ENCODE measurements at places on chromosomes 3 and 15. TPM values are rescaled to one million over a fixed set of nuclear protein-coding genes. Genes with fewer than 3 reads are reported as not detected.

Gene RASGRP1
- under 0.01 TPM for total RNA-seq

Gene GOLGA6B
- not detected for total RNA-seq

Gene KLHL40
- total RNA-seq = not detected

Gene DNASE1L3
- not detected for total RNA-seq

Gene ADAMTS17
- total RNA-seq = 0.17 TPM

Gene SEC22A
- total RNA-seq = 67.2 TPM

Gene DUOXA2
- total RNA-seq = not detected

Gene LIPH
- total RNA-seq = not detected

Gene STAC
- total RNA-seq = 2.5 TPM

Gene PKM
- 2,305 TPM for total RNA-seq

Gene VGLL3
- total RNA-seq = 25.7 TPM

Gene NEK10
- 38.5 TPM for total RNA-seq

Gene B3GALNT1
- 16.9 TPM for total RNA-seq

Gene DNAJB8
- not detected for total RNA-seq

Gene SNURF
- 14.0 TPM for total RNA-seq

Gene IRAK2
- 5.4 TPM for total RNA-seq

Gene THRB
- total RNA-seq = 2.0 TPM

Gene ILDR1
- not detected for total RNA-seq

Gene ADAMTS7
- 10.9 TPM for total RNA-seq

Gene TAMM41
- total RNA-seq = 6.0 TPM

Gene GNAT1
- total RNA-seq = not detected

Measured in smooth muscle cell of trachea (primary cell).